ENCODE measurements at places on chromosomes 16 and 17.

GRCh38 chr17:5096731-5097100, 15.0 kb downstream of the ZNF232 start:
- no peak for DNase-seq

DNA sequence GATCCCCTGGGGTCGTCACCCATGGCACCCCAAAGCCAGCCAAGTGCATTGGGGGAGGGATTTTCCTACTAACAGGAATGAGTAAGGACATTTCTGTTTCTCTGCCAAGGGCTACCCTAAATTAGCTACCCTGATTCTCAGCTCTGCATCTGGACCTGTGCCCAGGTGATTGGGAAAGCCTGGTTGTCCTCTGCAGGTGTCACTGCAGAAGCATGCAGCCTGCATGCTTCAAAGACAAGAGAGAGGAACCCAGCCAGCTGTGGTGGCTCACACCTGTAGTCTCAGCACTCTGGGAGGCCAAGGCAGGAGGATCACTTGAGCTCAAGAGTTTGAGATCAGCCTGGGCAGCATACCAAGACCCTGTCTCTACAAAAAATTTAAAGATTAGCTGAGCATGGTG, 19.6 kb downstream of the BEAN1 start:
- no peak for DNase-seq

DNA sequence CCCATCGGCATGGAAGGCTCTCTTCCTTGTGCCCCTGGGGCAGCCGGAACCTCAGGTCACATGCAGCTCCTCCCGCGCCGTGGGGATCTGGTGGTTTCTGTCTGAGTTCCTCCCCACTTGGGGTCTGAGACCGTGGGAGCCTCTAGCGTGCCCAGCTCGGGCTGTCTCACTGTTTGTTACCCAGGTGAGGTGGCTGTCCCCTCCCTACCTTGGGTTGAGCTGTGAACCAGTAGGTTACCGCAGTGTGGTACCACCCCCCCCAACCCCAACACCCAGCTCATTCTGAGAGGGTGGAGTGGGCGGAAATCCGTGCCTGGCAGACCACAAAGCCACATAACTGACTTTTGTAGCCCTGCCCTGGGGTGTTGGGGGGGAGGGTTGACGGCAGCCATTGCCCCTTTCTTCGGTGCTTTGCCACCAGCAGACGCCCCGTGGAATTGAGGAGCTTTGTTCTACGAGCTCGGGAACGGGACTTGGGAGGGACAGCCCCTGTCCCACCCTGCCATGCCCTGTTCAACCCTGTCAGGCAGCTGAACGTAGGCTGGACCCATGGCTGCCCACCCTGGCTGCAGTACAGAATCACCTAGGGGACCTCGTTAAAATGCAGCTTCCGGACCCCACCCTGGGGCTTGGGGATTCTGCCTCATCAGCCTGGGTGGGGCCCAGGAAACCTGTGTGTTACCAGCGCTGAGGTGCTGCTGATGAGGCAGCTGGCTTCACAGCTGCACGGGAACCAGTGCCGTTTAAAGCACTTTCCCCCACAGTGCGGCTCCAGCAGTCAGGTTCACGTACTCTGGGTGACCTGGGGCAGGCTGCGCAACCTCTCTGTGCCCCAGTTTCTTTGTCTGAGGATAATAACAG, 18.5 kb downstream of the RAP1GAP2 start:
- no peak for DNase-seq

- peak; percentile 71 for DNase-seq
These were observed 616 bp downstream of the ACTG1 start for GRCh38 chr17:81511804-81512561.

DNA sequence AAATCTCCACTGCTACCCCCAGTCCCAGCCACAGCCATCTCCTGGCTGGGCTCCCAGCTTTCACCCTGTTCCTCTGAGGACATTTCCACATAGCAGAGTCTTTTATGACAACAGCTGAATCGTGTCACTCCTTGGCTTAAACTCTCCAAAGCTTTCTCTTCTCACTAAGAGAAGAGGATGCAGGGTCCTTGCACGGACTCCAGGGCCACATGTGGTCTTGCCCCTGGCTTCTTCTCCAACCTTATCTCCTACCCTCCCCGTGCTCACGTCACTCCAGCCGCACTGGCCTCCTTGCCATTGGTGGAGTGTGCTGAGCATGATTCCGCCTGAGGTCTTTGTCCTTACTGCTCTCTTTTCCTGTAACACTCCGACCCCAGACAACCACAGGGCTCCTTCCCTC, 39.9 kb upstream of the CCDC182 start:
- DNase-seq = no peak

- DNase-seq = no peak
These were observed 499 bp upstream of the HLF start for GRCh38 chr17:55264278-55264644.

- no peak for DNase-seq
These were observed 888 bp downstream of the CDH1 start for GRCh38 chr16:68737730-68738629.

DNA sequence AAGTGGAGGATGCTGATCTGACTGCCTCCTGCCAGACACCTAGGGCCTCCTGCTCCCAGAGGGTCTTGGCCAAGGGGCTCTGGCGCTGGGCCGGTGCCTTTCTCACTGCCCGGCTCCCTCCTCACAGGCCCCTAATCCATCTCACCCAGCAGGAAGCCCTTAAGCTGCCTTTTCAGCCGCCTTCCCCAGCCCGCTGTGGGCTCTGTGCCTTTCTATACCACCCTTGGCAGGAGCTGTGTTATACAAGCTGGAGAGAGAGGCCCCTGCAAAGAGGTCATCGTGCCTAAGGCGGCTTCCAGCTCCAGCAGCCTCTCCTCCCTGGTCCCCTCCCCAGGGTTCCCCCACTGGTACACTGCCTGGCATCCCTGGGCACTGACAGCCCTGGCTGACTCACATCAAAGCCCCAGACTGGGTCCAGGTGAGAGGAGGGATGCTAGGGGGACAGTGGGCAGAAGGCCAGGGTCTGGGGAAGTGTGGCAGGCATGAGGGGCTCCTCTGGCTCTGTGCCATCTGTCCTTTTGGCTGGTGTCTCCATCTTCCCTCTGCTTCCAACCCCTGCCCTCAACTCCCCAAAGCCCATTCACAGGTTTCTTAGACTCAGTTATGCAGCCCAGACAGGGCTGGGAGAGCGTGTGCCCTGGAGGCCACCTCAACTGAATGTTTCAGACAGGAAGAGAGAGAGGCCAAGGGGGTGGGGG, 15.3 kb upstream of the FZD2 start:
- no peak for DNase-seq

GRCh38 chr17:73820686-73821448, 176.6 kb upstream of the SDK2 start:
- DNase-seq = no peak

GRCh38 chr17:64520359-64520758, 13.6 kb downstream of the CEP95 start:
- no peak for DNase-seq

GRCh38 chr17:54172096-54172984, 349.6 kb downstream of the KIF2B start:
- no peak for DNase-seq

- no peak for DNase-seq
These were observed 328.5 kb downstream of the SNX29 start for GRCh38 chr16:12304861-12305596.

GRCh38 chr17:2174468-2175293, 119.8 kb downstream of the HIC1 start:
- DNase-seq = peak; percentile 89

GRCh38 chr16:89071686-89072547, 21.7 kb upstream of the ACSF3 start:
- DNase-seq = no peak

DNA sequence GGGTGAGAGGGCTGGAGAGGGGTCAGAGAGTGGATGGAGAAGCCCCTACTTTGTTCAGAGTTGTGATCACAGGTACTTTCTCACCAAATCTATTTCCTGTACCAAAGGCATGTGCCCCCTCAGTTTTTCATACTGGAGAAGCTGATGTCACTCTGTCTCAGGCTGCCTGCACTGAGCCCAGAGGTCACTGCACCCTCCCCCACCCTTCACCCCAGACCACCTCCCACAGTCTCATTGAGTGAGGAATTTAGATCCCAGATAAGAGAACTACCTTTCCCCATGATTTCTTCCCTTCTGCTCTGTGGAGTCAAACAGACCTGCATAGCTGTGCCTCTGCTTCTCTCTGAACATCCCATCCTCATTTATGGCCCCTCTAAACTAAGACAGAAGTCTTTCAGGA, 140.0 kb upstream of the IRX6 start:
- no peak for DNase-seq

DNA sequence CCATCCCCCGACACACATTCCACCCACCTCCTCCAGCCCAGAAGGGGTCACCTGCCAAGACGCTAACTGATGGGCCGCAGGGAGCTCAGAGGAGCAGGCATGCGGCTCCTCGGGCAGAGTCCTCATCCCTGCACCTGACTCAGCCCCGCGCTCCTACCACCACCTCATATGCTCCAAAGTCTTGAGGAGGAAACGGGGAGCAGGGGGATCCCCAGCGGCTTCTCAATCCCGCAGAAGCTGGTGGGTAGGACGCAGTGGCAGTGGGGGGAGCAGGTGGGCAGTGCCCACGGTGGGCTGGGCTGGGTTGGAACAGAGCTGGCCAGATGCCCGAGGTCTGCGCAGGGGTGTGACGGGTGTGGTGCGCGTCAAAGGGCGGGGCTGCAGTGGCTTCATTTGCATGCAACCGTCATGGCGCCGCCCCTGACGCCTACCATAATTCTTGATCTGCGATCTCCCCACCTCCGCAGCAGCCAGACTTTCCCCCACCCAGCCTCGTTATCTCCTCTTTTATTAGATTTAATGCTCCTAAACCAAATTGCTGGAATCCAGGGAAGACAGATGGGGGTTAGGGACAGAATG, 39.0 kb upstream of the EMP2 start:
- DNase-seq = no peak

DNA sequence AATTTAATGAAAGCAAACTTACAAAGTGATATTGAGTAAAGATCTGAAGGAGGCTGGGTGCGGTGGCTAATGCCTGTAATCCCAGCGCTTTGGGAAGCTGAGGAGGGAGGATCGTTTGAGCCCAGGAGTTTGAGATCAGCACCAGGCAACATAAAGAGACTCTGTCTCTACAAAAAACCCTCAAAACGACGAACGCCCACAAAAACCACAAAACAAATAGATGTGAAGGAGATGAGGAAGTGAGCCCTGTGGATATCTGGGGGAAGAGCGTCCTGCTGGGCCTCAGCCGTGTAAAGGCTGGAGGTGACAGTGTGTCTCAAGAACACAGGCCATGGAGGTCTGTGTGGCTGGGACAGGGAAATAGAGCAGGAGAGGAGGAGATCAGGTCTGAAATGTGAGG, 68.8 kb downstream of the ITFG1 start:
- no peak for DNase-seq

DNA sequence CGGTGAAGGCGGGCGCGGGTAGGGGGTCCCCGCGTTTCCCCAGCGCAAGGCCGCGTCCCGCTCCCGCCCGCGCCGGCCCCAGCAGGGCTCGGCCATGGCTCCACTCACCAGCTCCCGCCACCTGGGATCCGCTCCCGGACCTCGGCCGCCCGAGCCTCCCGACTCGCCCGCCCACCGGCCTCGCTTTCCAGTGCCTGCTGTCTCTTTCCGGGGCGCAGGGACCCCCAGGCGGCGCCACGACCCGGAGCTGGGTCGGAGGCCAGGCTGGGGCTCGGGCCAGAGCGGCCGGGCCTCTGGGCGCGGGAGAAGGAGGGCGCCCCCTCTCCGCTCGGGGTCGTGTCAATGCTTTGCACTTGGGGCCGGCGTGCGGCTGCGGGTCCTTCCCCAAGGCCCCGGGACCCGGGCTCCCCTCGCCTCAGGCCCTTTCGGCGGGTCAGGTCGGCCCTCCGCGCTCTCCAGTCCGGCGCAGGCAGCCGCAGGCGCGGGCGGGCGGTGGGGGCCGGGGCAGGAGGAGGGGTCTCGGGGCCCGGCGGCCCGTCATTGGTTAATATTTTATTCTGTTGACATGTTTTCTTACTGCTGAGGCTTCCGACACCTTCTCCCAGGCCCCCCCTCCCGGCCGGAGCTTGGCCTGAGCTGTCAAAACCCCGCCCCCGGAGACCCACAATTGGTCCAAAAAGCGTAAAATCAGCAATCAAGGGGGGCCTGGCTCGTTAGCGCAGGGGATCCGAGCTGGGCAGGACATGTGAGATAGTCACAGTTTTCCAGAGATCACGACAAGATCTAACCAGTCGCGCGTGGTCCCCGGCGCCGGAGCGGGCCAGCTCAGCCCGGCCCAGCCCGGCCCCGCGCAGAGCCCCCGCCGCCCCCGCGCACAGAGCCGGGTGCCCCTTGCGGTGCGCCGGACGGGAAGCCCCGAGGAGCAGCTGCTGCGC, at the start of gene TBX2:
TBX2 (plus strand) TSS at position 713 of the 935 bp plus-strand sequence. CDS start 334 bp downstream, outside the sequence.
- DNase-seq = peak; percentile 95

GRCh38 chr17:42618442-42619150, 9.1 kb downstream of the TUBG1 start:
- no peak for DNase-seq

GRCh38 chr17:74603746-74604145, 11.7 kb upstream of the CD300LD start:
- DNase-seq = no peak

DNA sequence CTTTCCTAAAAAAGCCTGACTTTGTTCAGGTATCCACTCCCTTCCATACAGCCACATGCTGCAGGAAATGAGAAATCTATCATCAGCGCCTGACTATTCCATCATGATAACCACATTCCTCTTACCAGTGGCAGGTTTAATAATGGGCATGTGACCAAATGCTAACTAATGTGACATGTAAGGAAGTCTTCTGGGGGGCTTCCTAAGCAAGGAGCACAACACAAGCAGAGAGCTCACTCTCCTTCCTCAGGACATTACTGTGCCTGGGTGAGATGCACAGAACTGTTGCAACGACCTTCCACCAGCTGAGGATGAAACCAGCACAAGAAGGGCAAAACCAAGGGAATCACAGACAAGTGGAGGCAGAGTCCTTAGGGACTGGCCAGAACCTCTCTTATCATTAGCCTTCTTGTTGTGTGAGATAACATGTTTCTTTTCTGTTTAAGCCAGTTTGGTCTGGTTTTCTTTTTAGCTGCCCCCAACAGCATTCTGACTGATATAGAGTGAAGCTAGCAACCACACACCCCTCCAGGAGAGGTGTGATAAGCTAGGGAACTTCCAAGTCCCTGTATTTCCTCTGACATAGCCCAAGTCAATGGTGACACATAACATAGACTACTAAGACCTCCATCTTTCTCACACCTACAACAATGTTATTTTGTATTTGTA, 16.9 kb downstream of the MYO1D start:
- DNase-seq = no peak

GRCh38 chr16:27767971-27768591, 218.1 kb downstream of the KATNIP start:
- no peak for DNase-seq

DNA sequence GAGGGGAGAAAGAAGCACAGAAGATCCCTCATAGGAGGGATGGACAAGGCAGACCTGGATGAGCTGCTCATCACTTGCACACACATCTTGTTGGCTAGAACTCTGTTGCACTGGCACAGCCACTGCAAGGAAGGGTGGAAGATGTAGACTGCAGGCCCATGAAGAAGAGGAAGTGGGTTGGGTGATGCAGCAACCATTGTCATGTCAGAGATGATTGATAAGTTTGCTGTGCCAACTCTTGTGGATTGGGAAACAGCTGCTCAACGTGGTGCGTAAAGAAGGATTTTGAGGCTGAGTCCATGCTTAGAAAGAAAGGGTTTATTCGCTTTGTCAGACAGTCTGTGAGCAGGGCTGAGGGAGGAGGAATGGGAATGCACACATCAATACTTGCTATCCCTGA, 161.4 kb upstream of the MPHOSPH6 start:
- no peak for DNase-seq
